ENCODE measurements at places on chromosomes 7 and 10. TPM values are rescaled to one million over a fixed set of nuclear protein-coding genes. Genes with fewer than 3 reads are reported as not detected.
A peak's percentile ranks its signal among the peaks of the same experiment; 100 is the strongest.

- peak; percentile 55 for ATAC-seq
Observed at GRCh38 chr7:150897502-150898474, 45.5 kb downstream of the AOC1 start.

DNA sequence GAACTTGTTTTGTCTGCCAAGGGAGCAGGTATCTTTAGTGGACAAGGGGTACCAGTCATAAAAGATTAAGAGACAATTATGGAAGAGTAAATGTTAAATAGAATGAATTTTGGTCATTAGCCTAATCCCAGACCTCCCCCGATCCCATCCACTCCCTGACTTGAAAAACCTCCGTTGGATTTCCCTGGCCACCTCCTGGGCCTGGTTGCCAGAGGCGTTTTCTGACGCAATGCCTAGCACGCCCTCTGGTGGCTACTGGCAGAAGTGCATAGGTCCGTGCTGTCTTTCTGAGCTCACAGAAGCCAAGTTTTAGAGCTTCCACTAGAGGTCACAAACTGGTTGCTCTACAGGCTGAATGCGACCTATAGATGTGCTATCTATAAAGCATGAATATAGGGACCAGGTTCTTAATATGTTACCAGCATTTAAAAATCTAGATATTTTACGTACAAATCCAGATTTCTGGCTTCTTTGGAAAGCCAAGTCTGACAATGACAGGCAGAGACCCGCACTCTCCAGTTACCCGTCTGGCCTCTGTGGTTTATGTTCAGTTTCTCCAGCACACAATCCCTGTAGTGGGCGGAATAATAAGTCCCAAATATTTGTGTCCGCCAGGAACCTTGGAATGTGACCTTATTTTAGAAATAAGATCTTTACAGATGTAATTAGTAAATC is 39.8 kb downstream of the SPOCK2 start:
- ATAC-seq, result peak; percentile 61

KCNH2 gene
- total RNA-seq, result 36.0 TPM

GRCh38 chr7:2478399-2478785 is 2.2 kb upstream of the GRIFIN start:
- peak; percentile 32 for ATAC-seq

DNA sequence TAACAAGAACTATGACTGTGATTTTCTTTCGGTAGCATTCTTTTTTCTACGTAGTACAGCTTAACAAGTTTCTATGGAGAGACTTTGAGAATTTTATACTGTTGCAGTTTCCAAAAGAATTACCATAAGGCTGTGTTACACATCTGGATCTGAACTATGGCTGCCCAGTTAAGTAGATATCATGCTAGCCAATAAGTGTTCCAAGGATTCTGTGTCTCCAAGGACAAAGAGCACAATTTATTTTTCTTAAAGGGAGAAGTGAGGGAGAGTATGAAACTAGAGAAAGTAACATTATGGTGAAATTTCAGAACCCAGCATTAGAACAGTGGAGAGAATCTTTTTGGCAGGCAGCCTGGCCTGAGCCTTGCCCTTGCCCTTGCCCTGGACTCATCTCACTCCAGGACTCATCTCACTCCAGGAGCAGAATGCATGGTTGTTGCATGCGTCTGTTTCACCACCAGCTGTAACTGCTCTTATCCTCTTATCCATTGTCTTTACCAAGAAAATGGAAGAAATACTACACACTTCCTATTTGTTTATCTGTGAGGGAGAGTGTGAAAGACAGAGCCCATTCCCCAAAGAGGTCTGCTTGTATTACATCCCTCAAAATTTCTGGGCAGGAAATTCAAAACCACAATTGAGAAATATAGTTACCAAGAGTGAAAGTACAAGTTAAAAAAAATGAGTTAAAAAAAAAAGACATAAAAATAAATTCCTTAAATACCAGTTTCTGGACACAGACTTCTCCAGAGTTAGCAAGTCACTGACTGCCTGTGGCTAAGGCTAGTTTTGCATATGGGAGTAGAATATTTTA is 1067.5 kb downstream of the NRG3 start:
- ATAC-seq, result no peak

DNA sequence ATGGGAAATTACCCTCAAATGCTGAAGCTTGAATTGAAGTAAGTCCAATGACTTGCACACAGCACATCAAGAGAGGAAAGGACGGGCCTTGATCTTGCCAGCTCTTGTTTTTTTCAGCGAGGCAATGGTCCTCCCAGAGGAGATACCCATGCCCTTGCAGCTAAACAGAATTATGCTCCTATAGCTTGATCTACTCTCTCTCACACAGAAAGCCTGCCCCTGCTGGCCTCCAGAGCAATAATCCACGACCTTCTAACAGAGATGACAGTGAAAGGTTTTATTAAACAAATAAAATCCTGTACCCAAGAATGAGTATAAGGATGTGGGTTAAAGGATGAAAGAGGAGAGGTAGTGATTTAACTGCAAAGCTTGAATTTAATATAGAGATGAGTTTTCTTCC is 268.0 kb downstream of the ADRA2A start:
- ATAC-seq, result peak; percentile 46

DNA sequence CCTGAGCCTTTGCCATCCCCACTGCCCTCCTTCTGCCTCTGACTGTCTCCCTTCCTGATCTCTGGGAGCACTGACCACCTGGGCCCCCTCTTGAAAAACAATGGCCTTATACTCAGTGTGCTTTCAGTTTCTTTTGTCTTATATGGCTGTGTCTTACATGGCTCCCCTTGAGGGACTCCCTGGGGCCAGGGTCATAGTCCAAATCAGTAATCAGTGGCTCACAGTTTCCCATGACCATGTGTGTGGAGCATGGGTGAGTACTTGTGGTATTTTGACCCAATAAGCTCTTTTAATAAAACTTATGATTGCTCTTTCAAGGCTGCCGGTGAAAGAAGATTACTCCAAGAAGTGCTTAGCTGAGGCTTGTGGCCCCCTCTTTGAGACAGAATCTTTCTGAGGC is 62.4 kb upstream of the PCBD1 start:
- ATAC-seq, result no peak

DNA sequence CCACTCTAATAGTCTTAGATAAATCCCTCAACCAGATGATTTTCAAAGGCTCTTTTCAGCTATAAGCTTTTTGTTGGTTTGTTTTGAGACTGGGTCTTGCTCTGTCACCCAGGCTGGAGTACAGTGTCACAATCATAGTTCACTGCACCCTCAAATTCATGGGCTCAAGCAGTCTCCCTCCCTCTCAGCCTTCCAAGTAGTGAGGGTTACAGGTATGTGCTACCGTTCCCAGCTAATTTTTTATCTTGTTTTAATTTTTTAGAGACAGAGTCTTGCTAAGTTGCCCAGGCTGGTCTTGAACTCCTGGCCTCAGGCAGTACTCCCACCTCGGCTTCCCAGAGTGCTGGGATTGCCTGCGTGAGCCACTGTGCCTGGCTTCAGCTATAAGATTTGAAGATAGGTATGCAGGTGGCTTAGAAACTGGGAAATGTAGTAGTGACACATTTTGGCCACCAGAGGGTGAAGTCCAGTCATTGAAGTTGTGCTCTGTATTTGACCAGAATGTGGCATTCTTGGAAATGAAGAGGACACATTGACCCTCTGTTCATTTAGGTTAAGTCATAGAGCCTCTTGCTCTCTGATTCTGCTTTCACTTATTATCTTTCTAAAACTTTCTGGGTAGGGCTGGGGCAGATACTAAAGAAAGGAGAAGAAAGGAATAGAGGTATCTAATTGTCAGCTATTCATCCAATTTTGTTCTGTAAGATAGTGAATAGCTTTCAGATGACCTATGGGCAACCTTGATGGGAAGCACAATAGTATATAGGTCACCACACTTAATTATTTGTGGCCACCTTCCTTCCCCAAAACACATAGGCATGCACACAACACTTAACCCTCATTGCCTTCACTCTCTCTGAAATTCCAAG is 36.0 kb downstream of the R3HCC1L start:
- peak; percentile 49 for ATAC-seq

EPHB4 gene
- total RNA-seq, result 3.5 TPM

FRMD4A gene
- 32.6 TPM for total RNA-seq

DNA sequence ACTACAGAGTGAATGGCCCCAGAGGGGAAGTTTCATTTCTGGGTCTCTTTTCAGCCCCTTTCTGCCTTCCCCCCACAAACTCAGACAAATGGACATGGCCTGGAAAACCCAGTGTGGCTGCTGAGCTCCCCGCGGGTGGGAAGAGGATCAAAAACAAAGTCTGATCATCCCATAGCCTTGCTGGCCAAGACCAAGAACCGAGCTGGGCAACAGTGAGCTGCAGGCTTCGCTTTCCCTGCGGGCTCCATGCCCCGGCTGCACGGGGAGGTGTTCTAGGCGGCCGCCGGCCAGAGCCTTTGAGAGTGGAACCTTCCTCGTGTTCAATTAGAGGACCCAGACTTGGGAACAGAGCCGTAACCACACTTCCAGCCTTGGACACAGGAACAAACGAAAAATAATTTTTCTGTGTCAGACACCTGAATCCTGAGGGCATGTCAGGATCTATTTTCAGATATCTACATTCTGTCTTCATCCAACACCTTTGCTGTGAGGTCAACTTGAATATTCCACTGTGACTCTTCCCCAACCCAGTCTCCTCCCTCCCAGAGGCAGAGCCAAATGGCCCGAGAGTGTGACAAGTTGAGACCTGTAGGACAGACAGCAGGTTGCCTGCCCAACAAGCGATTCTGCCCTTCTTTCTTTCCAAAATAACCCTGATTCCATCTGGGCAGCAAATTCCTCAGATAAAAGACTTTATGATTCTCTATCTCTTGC is 26.0 kb downstream of the WDR86 start:
- ATAC-seq, result no peak

GRCh38 chr7:9600974-9601373 is 1167.6 kb downstream of the NXPH1 start:
- no peak for ATAC-seq

WIPF3 gene
- 0.38 TPM for total RNA-seq

DNA sequence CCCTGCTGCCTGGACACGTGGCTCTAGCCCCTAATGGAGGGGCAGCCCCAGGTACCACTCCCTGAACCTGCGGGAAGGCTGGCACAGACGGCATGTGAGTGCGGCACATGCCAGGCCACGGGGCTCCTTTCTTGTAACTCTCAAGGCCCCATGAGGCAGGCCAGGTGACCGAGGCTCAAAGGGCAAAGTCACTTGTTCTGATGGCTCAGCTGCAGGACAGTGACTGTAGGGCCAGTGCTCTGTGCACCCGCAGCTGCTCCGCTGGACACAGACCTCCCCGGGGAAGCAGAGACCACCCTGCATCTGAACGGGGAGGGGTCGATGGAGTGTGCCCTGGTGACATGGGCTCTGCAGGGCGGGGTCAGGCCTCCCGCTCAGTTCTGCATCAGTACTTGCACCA is 55.3 kb downstream of the PTPRE start:
- ATAC-seq, result peak; percentile 16

DNA sequence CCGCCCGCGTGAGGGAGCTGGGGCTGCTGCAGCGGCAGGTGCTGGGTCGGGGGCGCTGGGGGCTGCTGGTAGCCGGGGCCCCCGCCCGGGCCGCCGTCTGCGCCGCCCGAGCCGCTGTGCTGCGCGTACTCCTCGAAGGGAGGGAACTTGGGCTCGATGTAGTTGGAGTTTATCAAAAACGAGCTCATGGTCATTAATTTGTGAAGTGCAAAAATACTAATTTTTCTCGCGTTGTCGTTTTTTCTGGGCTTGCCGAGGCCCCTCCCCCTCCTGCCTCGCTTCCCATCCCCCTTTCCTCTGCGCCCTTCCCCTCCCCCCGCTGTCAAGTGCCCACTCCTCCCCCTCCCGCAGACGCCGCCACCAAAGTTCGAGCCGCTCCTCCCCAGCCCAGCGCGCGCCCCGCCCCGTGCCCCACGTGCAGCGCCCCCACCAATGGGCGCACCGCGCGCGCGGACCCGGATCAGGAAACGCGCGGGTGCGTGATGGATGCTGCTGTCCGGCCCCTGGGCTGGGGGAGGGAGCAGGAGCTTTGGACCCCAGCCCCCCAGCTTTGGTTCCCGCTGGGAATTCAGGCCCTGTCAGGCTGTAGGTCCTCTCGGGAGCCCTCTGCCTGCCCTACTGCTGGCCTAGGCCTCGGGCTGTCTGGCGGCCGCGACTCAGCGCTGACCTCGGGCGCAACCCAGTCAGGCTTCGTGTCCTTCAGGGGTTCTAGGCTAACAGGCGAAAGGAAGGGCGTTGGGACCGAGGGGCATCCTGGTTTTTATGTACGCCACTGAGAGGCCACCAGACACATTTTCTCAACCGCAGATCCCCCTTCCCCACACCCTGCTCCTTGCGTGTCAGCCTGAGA is at the start of gene HOXA4:
TSS of gene HOXA4 (minus strand) at position 218 of the 850 bp plus-strand sequence. CDS start at position 194, 24 bp downstream.
- peak; percentile 85 for ATAC-seq

GRCh38 chr7:6015917-6016652 is 7.0 kb downstream of the AIMP2 start:
- peak; percentile 70 for ATAC-seq

DNA sequence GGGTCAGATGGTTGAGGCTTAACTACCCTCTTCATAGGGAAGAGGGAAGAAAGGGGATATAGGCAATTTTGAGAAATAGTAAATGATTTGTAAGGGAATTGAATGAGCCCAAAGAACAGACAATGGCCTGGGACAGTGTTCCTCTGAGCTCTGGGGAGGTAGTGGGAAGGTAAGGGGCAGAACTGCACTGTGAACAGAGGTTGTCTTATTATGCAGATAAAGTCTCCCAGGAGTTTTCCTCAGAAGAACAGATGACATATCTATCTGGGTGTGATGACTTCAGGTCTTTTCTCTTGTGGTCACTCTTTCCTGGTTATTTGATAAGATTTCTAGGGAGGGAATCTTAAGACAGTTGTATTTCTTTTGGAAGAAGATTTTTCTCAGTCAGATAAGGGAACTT is 296.1 kb downstream of the ZEB1 start:
- no peak for ATAC-seq

GRCh38 chr7:134847851-134848588 is 68.6 kb downstream of the CALD1 start:
- ATAC-seq, result no peak

CPA2 gene
- total RNA-seq, result 3.6 TPM

- no peak for ATAC-seq
Observed at GRCh38 chr7:36045326-36045725, 107.7 kb upstream of the EEPD1 start.

DNA sequence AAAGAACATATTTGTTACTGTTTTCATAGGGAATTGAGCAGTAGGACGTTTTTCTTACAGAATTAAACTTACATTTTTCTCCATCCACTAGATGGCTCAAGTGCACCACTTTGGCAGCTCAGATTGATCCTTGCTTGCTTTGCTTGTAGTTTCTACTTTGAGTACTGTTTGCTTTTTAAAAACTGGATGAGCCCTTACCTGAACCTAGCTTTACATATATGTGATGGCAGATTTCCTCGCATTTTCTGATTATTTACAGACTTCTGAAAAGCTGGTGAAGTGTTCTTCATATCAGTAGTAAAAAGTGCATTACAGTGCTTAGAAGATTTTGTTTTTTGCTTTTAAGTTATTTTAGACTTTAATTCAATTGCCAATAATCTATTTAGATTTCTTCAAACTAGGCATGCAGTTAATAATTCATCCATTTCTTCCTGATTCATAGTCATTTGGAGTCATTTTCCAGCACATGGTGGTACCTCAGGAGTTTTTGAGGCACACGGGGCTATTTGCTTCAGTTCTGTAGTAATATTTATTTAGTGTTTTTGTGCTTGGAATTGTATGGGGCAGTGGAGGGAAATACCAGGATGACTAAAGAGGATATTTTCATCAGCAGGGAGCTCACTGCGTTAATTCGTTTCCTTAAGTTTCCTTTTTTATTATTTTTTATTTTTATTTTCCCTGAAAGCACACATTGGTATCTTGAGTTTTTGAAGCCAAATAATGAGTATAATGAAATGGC is 57.3 kb downstream of the MAPK8 start:
- ATAC-seq, result no peak
